Thymus (tissue), 14 donors: ENCODE measurements at places on chromosomes 1 and 21. TPM values are rescaled to one million over a fixed set of nuclear protein-coding genes. Genes with fewer than 3 reads are reported as not detected.

Gene ZNF648
- under 0.01 TPM for total RNA-seq

Gene C1orf226
- 0.14 TPM for total RNA-seq

Gene IRF2BP2
- total RNA-seq = 50.1 TPM

Gene RPE65
- total RNA-seq = 0.24 TPM

Gene PRRC2C
- 43.4 TPM for total RNA-seq

Gene DDX59
- 28.8 TPM for total RNA-seq

Gene TRIM46
- 1.9 TPM for total RNA-seq

Gene CHD5
- 0.28 TPM for total RNA-seq

- DNase-seq = no peak
Measured at GRCh38 chr21:26093122-26093521, 77.4 kb downstream of the APP start.

GRCh38 chr21:34911360-34911759 lies 137.7 kb downstream of the RUNX1 start:
- DNase-seq = no peak

DNA sequence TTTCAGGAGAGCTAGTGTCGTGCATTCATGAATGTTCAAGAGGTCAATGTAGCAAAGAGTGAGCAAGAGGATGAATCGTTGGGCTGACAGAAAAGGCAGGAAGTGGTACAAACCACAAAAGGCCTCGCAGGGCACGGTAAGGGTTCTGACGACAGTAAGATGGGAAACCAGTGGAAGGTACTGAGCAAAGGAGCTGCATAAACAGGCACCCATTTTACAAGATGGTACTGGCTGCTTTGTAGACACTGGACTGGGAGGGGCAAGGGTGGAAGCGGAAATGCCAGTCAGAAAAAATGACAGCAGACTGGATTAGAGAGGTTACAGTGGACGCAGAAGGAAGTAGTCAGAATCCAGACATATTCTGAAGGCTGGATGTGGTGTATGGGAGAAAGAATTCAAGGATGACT lies 123.5 kb downstream of the PTPN14 start:
- peak; percentile 80 for DNase-seq

DNA sequence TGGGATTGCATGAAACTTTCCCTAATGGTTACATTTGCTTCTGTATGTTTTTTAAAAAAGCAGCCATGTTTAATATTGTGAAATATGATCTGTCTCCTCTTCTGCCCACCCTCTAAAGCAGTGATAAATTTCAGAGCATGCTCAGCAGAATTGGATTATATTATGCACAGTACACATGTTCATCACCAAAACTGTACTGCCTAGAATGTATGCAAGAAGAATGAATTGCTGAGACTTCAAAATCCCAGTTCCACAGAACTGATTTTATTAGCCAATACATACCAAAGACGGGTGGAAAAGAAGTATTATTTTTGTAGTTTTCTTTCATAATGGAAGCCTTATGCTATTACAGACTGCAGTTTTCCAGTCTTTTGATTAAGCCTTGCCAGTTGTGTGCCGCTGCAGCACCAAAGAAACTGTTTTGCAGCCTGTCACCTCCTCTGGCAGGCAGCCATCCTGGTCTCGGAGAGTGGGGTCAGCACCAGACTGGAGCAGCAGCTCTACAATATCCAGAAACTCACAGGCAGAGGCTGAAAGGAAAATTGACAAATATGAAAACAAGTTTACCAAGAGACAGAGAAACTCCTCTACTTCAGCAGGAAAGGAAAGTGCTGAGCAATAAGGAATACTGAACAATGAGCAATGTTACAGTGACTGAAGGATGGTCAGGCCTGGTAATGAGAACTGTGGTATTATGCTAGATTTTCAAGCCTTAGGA lies 58.1 kb downstream of the LHX4 start:
- no peak for DNase-seq

DNA sequence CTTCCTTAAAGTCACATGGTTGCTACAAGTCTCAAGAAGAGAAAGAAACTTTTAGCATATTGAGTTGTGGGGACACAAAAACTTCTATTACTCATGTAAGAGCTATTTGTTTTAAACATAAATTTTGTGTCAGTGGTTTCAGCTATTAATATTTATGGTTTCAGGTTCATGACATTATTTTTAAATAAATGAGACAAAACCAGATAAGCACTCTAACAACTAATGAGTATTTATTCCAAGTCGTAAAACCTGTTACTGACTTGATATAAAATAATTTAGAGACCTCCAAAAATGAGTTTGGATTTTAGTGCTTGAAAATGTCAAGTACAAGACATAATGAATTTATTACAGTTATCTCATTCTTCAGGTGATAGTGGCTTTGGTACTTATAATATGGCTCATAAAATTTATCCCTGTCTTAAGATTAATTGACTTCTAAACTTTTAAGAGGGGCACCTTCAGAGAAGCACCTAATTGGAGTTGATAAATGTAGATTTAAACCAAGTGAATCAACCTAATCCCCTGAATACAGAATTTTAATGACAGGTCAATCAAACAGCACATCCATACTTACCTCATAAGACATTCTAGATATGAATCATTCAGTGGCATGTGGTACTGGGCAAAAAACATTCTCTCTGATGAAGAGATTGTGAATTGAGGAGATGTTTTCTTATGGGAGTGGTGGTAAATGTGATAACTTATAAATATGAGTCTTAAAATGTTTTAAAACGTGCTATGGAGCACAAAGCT lies 167.7 kb upstream of the PTGFR start:
- no peak for DNase-seq

DNA sequence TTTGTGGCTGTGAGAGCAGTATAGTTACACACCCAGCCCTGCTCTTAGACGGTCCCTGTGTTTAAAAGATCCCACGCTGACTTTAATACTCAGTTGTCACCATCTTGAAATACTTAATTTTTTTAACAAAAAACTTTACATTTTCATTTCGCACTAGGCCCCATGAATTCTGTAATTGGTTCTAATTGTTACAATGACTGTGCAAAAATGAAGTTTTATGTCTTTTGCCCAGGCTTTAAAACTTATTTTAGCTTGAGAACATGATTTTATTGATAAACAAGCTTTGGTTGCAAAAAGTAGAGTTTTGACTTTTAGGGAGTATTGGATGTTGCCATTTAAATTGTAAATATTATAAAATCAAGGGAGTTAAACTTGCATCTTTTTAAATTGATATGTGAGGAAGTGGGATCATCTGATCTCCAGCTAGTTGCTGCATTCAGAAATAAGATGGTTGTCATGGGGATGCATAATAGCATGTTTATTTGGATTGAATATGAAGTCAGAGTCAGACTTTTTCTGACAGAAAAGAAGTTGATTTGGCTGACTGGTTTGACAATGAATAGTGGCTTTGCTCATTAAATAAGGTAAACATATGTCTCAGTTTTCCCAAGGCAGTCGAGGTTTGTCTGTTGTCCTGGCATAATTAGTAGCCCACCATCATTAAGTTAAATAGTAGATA lies 23.0 kb upstream of the CRP start:
- DNase-seq = no peak

- DNase-seq = no peak
Measured at GRCh38 chr1:40936931-40937339, 42.6 kb upstream of the CTPS1 start.

DNA sequence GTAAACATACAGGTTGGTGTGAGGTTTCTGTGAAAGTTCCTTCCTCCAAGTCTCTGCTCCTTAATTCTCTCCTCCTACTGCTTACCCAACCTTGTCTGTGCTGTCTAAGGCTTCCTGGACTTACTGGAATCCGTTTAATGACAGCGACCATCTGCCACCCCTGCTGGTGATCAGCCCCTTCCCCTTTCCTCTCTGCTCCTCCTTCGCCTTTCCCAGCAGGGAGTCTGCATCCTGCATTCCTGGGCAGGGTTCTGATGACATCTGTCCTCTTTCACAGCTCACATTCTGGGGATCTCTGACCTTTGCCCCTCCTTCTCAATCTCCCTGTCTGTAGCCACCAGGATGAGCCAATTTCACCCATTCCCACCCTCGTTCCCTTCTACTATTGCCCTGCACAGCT lies 66.5 kb downstream of the KIRREL1 start:
- DNase-seq = no peak

DNA sequence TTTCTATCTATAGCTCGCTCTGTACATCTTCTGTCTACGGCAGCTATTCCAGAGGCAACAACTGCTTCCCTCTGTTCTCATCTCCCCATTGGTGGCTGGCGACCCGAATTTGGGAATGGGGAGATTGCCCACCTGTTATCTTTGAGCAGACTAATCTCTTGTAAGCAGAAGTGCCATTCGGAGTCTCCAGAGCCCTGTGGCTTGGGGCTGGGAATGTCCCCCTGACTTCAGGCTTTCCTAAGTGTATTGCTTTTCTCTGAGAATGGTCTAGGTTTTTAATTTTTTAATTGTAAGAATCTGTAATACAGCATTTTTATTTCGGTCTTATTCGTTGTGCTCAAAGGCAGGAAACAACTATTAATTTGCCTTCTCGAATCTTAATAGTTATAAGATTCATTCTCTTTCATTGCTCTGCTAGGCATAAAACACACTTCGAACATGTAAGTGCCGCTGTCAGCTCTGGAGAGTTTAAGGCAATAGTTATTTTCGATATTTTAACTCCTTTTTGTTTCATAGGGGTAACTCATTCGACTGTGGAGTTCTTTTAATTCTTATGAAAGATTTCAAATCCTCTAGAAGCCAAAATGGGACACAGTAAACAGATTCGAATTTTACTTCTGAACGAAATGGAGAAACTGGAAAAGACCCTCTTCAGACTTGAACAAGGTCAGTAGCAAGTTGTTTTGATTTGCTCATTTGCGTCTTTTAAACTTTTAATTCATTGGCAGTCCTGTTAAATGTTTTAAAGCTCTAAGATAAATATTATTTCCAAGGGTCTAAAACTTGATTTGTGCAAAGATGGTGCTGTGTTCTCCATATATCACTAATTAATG lies 514 bp downstream of the AGL start:
- no peak for DNase-seq

DNA sequence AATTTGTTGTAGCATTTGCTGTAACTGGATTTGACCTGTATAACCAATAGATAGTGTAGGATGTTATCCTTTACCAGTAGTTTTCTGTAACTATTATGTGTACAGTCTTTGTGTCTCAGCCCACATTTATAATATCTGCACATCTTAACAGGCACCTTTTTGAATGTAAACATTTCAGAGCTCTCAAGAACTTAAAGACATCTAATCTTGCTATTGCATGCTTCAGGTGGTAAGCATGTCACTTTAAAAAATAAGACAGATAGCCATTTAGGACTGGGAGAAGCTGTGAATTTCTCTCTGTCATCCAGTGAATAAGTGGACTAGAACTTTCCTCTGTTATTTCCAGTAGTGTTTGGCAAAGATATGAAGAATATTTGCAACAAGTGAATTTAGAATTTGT lies 22.6 kb upstream of the GPR52 start:
- DNase-seq = no peak

- no peak for DNase-seq
Measured at GRCh38 chr1:219928791-219929118, 398 bp upstream of the SLC30A10 start.

- DNase-seq = no peak
Measured at GRCh38 chr1:23376890-23377811, 7.5 kb upstream of the ZNF436 start.

GRCh38 chr21:35478161-35479064 lies 429.3 kb upstream of the RUNX1 start:
- no peak for DNase-seq

GRCh38 chr1:94550800-94551241 lies 9.3 kb upstream of the F3 start:
- DNase-seq = no peak

GRCh38 chr1:226351709-226352108 lies 42.7 kb upstream of the LIN9 start:
- no peak for DNase-seq

- DNase-seq = no peak
Measured at GRCh38 chr1:37250371-37250770, 216.1 kb upstream of the GRIK3 start.

DNA sequence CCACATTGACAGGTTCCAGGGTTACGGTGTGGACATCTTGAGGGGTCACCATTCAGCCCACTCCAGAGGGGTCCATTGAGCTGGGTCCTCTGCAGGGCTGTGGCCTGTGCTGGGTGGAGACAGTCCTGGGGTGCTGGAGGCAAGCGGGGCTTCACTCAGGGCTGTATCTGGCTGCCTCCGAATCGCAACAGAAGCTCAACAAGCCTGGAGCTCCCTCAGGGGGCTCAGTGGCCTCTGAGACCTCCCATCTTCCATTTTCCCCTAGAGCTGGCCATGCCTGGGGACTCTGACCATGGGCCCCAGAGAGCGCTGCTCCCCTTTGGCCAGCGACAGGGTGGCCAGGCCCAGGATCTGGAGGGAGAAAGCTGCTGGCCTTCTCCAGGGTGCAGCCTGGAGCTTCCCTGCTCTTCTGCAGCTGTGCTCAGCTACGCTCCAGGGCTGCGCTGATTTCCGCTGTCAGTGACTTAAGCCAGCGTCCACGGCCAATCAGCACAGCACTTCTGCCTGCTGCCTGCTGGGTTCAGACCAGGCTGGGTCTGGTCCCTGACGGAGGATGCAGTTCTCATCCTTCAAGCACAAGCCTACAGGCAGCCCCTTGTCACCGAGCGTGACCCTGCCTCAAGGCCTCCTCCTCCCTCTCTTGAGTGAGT lies 45.0 kb upstream of the ADARB1 start:
- no peak for DNase-seq

DNA sequence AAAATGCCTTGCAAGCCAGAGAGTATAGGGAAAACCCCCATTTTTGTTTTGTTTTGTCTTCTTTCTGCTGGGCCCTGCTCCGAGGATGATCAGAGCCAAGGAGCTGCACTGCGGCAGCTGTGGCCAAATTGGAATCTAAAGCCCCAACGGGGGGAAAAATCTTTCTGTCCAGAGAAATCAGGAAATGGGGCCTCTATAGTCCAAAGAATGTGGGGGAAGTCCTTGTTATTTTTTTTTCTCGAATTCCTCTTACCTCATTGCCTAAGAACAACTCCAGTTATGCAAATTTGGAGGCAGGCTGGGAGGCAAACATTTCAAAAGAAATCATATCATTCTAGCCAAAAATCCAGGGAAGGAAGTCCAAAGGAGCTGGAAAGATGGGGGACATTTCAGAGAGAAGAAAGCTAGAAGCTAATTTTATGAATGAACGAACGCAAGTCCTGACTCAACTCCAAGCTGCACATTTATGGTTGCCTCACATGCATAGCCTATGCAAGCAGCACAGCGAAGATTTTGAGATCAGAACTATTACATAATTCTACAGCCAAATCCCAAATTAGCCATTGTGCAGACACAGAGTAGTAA lies 263.2 kb downstream of the KCTD3 start:
- DNase-seq = no peak

- DNase-seq = no peak
Measured at GRCh38 chr1:41868241-41868998, 50.3 kb downstream of the HIVEP3 start.

GRCh38 chr1:235289859-235290739 lies 37.9 kb downstream of the ARID4B start:
- DNase-seq = no peak
